ENCODE measurements at places on chromosomes 1 and 21.
A peak's percentile ranks its signal among the peaks of the same experiment; 100 is the strongest.

DNA sequence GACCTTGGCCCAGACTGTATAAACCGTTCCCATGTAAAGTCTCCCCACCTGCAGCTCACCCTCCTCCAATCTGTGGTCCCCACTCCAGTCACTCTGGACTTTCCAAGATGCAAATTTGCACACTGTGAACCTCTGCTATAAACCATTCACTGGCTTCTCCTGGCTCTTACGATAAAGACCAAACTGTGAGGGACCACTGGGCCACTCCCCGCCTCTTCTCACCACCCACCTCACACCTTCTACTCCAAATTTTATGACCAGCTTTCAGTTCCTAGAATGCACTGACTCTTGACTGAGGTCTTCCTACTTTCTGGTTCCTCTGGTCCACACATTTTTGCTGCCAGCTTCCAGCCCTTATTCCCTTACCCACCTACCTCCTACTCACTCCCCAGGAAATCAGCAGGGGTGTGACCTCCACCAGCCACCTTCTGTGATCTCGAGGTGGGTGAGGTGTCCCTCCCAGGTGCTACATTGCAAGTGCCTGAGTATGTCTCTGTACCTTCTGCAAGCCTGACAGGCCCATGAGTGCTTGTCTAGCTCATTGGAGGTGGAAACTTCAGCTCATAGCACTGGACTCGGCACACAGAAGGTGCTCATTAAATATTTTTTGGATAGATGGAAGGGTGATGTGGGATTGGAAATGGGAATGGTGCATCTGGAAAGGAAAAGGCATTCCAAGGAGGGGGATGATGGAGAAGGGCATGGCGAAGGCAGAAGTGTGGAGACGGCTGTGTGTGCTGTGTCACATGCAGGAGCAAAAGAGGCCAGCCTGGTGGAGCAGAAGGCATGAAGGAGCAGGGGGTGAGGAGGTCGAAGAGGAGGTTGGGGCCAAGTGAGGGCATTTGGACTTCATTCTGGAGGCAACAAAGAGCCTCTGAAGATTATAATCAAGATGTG is 15.6 kb upstream of the CSF1 start:
- DNase-seq = no peak

DNA sequence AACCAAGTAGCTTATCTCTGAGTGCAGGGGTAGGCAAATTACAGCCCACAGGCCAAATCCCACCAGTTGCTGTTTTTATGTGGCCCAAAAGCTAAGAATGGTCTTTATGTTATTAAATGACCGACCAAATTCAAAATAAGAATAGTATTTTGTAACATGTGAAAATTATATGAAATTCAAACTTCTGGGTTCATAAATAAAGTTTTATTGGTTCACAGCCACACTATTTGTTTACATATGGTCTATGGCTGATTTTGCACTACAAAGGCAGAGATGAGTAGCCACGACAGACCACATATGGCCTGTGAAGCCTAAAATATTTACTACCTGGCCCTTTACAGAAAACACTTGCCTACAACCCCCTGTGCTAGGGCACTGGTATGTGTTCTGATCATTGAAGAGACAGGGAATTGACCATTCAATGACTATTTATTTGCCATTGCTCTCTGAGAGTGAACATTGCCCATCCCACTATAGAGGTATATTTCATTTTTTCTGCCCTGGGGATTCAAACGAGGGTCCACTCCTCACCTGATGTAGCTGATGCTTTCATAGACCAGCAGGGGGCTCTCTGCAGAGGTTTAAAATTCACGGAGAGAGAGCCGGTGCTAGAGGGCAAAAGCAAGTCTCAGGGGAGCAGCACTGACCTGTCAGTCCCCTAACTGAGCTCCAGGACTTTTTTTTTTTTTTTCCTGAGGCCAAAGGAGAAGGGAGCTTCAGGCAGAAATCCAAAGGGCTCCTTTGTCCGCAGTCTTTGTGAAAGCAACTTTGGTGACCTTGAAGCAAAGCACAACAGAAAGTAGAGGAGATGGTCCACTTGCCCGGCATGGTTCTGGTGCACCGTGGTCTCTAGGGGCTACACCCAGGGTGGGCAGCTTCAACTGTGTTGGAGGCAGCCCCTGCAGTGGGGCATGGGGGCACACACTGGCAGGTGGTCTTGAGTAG is 7.3 kb upstream of the GNL2 start:
- peak; percentile 15 for DNase-seq

DNA sequence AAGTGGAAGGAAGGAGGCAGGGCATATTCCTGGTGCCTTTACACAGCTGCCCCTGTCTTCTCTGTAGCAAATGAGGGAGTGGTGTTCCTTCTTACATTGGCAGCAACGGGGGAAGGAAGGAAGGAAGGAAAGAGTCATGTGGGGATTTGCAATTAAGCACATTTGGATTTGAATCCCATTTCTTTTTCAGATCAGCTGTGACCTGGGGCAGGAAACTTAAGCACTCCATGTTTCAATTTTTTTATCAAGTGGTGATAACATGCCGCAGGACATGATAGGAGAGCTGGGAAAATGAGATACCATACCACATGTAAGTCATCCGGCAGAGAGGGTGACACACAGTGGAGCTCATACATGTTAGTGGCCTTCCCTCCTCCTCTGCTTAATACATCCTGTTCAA is 186.8 kb downstream of the APP start:
- DNase-seq = no peak

DNA sequence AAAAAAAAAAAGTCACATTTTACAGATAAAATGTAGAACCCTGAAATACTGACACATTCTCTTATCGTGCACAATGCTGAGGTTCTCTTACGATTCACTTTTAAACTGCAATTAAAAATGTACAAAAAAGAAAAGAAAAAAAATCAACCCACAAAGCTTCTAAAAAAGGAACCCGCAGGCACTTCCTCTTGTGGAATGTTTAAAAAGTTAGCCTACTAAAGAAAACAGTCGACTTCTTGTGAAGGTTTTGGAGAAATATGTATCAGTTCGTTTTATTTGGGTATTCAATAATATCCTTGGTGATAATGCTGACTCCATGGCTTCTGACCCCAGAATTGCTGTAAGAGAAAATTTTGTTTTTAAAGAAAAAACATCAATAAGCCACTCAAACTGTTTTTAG is 10.2 kb downstream of the HNRNPU start:
- no peak for DNase-seq

GRCh38 chr1:211705467-211706091 is 30.2 kb upstream of the NEK2 start:
- no peak for DNase-seq

GRCh38 chr1:244102046-244102445 is 51.0 kb downstream of the ZBTB18 start:
- no peak for DNase-seq

DNA sequence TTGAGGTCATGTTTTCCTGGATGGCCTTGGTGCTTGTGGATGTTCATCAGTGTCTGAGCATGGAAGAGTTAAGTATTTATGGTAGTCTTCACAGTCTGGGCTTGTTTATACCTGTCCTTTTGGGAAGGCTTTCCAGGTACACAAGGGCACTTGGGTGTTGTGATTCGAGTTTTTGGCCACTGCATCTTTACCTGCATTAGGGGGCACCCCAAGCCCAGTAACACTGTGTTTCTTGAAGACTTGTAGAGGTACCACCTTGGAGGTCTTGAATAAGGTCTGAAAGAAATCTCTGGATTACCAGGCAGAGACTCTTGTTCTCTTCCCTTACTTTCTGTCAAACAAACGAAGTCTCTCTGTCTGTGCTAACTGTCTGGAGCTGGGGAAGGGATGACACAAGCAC is 34.4 kb upstream of the ROR1 start:
- no peak for DNase-seq

DNA sequence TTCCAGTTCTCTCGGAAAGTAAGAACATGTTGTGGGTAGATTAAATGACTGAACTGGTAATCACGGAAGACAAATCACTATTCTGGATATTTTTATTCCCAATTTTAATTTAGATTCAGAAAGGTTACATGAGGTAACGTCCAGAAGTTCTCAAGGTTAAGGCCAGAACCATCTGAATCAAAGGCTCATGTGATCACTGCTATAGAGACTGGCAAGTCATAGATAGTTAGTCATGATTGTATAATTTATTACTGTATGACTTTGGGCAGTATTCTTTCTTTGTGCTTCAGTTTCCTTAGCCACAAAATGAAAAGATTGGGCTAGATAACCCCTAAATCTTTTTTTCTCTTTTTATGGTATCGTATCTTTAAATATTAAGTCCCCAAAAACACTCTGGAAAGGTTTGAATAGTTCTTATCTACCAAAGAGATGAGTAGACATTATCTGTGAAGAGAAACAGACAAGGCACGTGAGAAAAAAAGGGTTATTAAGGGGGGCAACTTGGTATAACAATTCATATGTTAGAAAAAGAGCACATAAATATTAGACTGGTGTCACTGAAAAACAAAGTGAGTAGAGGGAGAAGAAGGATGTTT is 241.0 kb downstream of the PTPRC start:
- no peak for DNase-seq

DNA sequence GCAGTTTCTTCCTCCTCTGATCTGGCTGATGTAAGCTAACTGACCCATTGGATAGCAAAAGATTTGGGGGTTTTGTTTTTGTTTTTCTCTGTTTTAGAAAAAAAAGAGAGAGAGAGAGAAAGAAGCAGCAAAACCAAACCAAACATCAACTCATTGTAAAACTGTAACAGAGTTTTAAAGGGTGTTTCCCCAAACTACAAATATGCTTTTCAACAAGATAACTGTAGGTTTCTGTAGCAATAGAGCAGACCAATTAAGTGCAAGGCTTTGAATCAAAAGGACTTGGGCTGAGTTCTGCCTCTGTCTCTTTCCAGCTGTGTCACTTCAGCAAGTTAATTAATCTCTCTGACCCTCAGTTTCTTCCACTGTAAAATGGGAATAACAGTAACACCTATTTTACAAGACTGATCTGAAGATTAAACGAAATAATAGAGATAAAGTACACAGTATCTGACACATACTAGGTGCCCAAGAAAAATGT is 44.5 kb downstream of the RRAGC start:
- DNase-seq = no peak

DNA sequence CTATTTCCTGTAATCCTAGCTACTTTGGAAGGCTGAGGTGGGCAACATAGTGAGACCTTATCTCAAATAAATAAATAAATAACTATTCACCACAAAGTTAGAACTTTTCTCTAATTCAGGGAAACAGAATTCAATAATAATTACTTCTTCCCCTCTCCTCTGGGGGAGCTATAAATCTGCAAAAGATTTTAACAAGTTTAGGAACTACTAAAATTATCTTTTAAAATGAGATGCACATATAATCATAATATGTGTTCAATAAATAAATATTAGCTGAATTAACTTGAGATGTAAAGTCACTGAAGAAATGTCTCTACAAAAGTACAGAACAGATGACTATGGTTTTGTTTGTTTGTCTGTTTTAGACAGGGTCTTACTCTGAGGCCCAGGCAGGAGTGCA is 14.1 kb downstream of the WDR47 start:
- no peak for DNase-seq

DNA sequence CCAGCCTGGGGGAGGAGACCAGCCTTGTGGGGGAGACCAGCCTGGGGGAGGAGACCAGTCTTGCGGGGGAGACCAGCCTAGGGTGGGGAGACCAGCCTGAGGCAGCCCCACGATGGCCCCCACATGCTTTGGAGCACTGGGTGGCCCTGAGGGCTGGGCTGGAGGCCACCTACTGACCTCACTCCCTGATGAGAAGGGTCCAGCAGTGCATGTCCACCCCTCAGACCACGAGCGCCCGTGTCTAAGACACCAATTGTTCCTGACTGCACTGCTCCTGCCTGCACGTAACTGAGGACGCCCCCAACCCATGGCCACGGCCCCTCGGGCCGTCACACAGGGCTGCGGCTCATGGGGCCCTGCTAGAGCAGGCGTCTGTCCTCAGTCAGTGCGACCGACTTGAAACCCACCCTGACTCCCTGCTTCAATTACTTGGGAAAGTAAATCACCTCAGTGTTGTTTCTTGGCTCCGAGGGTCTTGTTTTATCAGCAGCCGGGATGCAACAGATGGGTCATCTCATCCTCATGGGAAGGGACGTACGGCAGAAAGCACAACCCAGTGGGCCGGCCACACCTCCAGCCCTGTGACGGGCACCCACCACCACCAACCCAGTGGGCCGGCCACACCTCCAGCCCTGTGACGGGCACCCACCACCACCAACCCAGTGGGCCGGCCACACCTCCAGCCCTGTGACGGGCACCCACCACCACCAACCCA is at the start of gene SPATC1L:
TSS of gene SPATC1L (minus strand) at position 550 of the 715 bp plus-strand sequence. CDS start 1,643 bp downstream, outside the sequence.
- no peak for DNase-seq

DNA sequence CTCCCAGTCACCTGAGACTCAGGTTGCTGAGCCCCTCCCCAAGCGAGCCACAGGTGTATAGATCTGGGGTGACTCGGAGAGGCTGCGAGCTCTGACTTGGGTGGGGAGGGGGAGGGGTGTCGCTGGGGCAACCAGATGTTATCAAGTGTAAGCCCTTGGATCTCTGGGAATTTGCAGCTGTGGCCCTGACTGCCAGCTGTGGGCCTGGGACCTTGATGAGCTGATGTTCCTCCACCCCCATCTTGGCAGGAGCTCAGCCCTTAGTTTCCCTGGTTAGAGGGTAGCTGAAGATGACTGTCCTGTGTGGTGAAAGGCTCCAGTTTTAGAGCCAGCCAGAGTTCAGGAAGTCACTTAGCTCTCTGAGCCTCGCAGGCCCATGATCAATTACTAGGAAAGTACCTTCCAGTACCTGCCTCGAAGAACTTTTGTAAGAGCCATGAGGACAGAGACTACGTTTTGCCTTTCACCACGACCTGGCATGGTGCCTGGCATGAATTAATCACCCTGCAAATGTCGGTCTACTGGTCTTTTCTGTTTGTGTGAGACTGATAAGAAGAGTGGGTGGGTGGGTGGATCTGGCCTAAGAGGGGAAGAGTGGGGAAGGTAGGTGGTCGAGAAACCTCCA is 55.8 kb downstream of the YARS1 start:
- no peak for DNase-seq

- DNase-seq = no peak
Observed at GRCh38 chr21:39153373-39153772, 29.9 kb downstream of the PSMG1 start.

DNA sequence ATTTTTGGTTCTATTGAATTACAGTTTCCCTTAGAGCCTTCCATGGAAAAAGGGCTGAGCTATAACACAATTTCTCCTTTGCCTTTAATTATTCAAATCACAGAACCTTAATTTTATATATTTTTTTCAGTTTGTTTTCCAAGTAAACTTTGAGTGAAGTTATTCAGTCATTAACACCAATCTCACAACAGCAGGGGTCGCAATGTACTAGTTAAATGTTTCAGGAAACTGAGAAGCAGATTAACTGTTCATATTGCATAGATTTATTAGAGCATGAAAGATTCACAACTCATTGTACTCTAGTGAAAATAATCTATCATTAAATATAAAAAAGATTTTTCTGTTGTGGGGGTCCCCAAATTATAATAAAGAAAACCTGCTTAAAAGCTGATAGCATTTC is 64.1 kb downstream of the KIFAP3 start:
- DNase-seq = no peak

GRCh38 chr1:220274251-220274855 is 2.1 kb upstream of the RAB3GAP2 start:
- no peak for DNase-seq

DNA sequence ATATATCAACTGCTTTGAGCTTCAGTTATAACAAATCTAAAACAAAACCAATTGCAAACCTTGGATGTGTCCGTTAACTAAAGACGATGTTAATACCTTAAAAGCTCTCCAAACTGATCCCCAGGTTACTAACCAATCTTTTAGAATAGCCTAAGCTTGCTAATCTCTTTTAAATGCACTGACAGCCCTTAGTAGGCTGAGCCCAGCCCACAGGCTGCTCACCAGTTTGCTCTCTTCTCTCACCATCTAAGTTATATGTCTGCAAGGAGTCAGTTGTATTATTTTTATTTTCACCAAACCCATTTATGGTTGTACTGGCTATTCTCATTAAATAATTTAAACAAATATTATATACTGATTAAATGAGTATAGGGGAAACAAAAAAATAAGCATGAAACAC is 199.5 kb downstream of the ADGRL2 start:
- DNase-seq = no peak

GRCh38 chr1:165451691-165452090 is 6.8 kb upstream of the RXRG start:
- DNase-seq = no peak

All from T follicular helper cell (primary cell).